ENCODE measurements at places on chromosomes 6 and 20. TPM values are rescaled to one million over a fixed set of nuclear protein-coding genes. Genes with fewer than 3 reads are reported as not detected.

The SLCO4A1 gene
- 55.2 TPM for total RNA-seq

The FOXP4 gene
- 5.3 TPM for total RNA-seq

The PACSIN1 gene
- 1.6 TPM for total RNA-seq

The FAM229B gene
- total RNA-seq: 2.2 TPM

The MAS1 gene
- not detected for total RNA-seq

The POU5F1 gene
- total RNA-seq: not detected

The FERMT1 gene
- total RNA-seq: not detected

The HDAC2 gene
- 63.8 TPM for total RNA-seq

The TSHZ2 gene
- total RNA-seq: 9.2 TPM

The RCAN2 gene
- 0.57 TPM for total RNA-seq

The GPSM3 gene
- 282 TPM for total RNA-seq

The SMLR1 gene
- total RNA-seq: not detected

The OR12D3 gene
- total RNA-seq: not detected

The LAMA5 gene
- total RNA-seq: 0.64 TPM

The NR2E1 gene
- not detected for total RNA-seq

The PCNA gene
- total RNA-seq: 559 TPM

The GFRA4 gene
- total RNA-seq: not detected

The TSBP1 gene
- total RNA-seq: not detected

The SLC16A10 gene
- 3.2 TPM for total RNA-seq

The EHMT2 gene
- total RNA-seq: 70.4 TPM

The APOBEC2 gene
- total RNA-seq: not detected

The RBBP8NL gene
- total RNA-seq: not detected

The CD164 gene
- 275 TPM for total RNA-seq

The TNFRSF6B gene
- total RNA-seq: not detected

The MCUR1 gene
- 23.5 TPM for total RNA-seq

The KCNK15 gene
- not detected for total RNA-seq

The BNIP5 gene
- total RNA-seq: not detected

The PLN gene
- total RNA-seq: not detected

The TTPAL gene
- total RNA-seq: 17.1 TPM

The HFE gene
- 3.0 TPM for total RNA-seq

The GDAP1L1 gene
- total RNA-seq: not detected

The ZFP64 gene
- total RNA-seq: 10.0 TPM

The FGD2 gene
- total RNA-seq: 2.1 TPM

The VNN1 gene
- total RNA-seq: not detected

The HSPA12B gene
- total RNA-seq: not detected

The SPDEF gene
- not detected for total RNA-seq
